Tibial nerve (tissue), 4 donors: ENCODE measurements at places on chromosomes 2 and 18.

- no peak for DNase-seq
These were observed 31.2 kb downstream of the SMAD2 start for GRCh38 chr18:47899107-47899840.

DNA sequence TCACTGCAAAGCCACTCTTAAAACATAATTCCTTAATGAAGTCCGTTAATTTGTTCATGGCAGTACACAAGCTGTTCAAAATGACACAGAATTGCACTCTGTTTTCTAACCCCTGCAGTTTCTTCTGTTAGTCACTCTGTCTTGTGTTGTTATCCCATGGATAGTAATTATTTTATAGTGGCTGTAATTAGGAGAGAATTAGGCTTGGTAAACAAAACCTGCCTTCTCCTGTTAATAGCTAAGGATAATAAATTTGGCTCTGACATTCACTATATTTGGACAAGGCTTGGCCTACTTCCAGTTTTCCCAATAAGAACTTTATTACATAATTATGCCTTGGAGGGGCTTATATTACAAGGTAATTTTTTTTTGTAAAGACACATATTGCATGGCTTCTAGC lies 330.3 kb upstream of the FIGN start:
- no peak for DNase-seq

DNA sequence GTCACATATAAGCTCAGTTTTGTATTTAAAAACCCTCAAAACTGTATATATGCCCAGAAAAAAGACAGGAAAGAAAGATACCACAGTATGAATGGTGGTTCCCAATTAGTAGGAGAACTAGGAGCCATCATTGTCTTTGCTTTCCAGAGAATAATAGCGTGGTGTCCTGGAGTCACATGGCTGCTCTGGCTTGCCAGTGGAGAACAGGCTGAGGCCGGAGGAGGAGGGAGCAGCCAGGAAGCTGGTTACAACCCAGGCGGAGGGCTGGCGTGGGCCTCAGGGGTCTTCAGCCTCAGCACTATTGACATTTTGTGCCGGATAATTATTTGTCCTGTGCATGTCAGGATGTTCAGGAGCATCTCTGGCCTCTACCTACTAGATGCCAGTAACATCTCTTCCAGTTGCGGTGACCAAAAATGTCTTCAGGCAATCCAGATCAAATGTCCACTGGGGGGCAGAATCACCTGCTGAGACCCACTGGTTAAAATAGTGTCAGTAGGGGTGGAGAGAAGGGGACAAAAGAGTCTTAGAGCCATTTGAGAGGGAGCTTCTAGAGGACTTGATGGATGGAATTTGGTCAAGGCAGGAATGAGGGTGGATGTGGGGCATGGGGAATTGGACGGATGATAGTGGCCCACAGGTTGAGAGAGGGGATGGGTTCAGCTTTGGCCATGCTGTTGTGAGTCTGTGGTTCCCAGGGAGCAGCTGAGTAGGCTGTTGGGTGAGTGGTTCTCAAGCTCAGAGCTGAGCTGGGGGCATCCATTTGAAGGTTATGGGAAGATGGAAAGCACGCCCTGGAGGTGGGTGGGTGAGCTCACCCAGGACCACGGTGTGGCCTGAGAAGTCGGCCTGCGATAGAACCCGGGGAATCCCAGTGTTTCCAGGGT lies 144.9 kb downstream of the AGAP1 start:
- DNase-seq = no peak

DNA sequence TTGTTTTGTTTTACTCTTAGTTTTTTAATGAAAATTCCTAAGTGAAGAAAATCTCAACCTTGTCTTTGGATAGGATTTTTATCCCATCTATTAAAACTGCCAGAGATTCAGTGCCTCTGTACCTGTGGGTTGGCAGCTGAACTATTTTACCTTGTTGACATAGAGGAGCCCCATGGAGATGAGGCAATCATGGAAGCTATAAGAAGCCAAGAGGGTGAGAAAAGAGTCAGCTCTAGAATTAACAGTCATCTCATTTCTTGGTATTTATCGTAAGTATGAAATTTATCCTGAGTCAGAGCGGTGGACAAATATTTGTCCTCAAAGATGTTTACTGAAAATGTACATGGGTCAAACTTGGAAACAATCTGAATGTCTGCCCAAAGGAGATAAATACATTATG lies 35.8 kb upstream of the PGAP1 start:
- no peak for DNase-seq

DNA sequence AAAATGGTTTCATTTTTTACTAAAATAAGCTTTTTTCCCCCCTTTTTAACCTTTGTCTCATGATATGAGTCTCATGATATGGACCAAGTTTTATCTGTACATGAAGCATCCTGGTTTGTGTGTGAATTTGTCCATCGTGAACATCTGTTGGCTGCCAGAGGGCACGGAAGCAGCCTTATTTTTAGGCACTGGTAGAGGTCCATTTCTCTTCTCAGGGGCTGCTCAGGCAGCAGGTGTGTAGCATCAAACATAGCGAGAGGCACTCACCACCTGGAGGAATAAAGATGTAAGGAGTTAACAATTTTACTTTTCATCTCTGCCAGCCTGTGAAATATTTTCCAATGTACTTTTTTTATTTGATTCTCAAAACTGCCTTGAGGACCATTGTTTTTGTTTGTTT lies 134.5 kb downstream of the RHBDD1 start:
- no peak for DNase-seq

DNA sequence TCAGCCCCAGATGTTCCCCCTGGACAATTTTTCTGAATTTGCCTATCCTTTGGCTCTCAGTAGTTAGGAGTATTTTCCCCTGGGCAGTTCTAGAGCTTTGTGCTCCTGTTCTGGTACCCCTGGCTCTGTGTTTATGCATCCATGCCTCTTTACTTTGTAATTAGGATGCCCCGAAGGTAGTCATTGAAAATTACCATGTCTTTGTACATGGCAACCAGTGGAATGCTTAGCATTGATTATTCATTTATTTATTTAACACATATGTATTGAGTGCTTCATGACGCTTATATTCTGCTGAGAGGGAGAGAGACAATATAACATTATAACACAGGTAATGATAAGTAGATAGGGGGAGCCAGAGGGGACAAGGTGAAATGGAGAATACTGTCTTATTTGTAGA lies 346.5 kb downstream of the PARD3B start:
- DNase-seq = no peak

- DNase-seq = no peak
These were observed 23.3 kb downstream of the KLF7 start for GRCh38 chr2:207142461-207142860.

- DNase-seq = no peak
These were observed 63.5 kb upstream of the FZD7 start for GRCh38 chr2:201969938-201970785.

- DNase-seq = no peak
These were observed 60.3 kb downstream of the ARMC9 start for GRCh38 chr2:231258701-231259100.

GRCh38 chr2:112216167-112216566 lies 38.7 kb downstream of the ZC3H8 start:
- no peak for DNase-seq

DNA sequence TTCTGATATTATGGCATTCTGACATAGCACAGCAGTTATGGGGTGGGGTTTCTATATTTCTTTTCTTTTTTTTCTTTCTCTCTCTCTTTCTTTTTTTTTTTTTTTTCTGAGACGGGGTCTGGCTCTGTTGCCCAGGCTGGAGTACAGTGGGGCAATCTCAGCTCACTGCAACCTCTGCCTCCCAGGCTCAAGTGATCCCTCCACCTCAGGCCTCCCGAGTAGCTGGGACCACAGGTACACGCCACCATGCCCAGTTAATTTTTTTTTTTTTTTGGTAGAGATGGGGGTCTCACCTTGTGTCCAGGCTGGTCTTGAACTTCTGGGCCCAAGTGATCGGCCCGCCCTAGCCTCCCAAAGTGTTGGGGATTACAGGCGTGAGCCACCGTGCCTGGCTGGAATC lies 7.5 kb upstream of the FAM98A start:
- no peak for DNase-seq

- no peak for DNase-seq
These were observed 340.8 kb downstream of the CMPK2 start for GRCh38 chr2:6524691-6525474.

GRCh38 chr2:174117951-174118930 lies 130.1 kb downstream of the OLA1 start:
- no peak for DNase-seq
